ENCODE measurements at places on chromosomes 2 and 18. TPM values are rescaled to one million over a fixed set of nuclear protein-coding genes. Genes with fewer than 3 reads are reported as not detected.

Gene C2orf78
- not detected for total RNA-seq

Gene TYW5
- total RNA-seq = 16.5 TPM

Gene CLEC4F
- not detected for total RNA-seq

Gene DCDC2C
- 0.62 TPM for total RNA-seq

Gene IL37
- total RNA-seq = not detected

Gene IL1RN
- total RNA-seq = not detected

Gene ANXA4
- total RNA-seq = 3.4 TPM

Gene ALPI
- total RNA-seq = not detected

Gene L3MBTL4
- total RNA-seq = 20.4 TPM

Gene MEP1B
- total RNA-seq = 0.78 TPM

Gene AQP12B
- total RNA-seq = not detected

Gene UGT1A4
- not detected for total RNA-seq

Gene NCKAP5
- total RNA-seq = 14.0 TPM

Measured in occipital lobe (tissue), 3 donors.